ENCODE measurements at places on chromosomes 7 and 10.
A peak's percentile ranks its signal among the peaks of the same experiment; 100 is the strongest.

DNA sequence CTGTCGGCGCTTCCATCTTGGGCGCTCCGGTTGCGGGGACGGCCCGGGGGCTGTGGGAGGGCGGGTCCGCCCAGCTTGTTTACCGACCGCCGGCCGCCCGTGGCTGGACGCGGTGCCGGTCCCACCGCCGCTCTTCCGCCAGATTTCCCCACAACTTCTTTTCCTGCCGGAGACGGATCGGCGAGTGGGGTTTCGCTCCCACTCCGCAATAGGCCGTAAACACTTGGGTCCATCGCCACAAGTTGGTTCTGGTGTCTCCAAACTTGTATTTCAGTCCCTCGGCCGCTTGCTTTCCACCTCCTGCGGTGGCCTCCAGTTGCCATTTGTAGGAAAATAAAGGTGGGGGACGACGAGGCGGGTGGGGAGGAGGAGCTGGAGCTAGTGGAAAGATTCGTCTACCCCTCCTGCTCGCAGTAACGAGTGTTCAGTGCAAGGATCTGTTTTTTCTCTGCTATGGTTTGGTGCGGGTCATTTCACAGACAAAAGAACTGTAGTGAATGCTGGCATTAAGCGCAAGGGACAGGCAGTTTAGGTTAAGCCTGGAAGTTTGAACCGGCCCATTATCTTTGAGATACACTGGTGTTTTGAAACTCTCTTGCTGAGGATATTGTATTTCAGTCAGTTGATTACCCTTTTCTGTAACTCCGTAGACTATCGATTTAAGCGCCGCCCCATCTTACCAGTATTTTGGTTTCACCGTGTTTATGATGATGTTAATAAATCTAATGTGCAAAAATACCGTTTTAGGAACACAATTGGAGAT, 24.3 kb upstream of the ZRANB1 start:
- no peak for DNase-seq

GRCh38 chr7:105866102-105866801, 10.1 kb downstream of the ATXN7L1 start:
- peak; percentile 37 for DNase-seq

- no peak for DNase-seq
Measured at GRCh38 chr10:11179516-11180105, 161.9 kb downstream of the CELF2 start.

DNA sequence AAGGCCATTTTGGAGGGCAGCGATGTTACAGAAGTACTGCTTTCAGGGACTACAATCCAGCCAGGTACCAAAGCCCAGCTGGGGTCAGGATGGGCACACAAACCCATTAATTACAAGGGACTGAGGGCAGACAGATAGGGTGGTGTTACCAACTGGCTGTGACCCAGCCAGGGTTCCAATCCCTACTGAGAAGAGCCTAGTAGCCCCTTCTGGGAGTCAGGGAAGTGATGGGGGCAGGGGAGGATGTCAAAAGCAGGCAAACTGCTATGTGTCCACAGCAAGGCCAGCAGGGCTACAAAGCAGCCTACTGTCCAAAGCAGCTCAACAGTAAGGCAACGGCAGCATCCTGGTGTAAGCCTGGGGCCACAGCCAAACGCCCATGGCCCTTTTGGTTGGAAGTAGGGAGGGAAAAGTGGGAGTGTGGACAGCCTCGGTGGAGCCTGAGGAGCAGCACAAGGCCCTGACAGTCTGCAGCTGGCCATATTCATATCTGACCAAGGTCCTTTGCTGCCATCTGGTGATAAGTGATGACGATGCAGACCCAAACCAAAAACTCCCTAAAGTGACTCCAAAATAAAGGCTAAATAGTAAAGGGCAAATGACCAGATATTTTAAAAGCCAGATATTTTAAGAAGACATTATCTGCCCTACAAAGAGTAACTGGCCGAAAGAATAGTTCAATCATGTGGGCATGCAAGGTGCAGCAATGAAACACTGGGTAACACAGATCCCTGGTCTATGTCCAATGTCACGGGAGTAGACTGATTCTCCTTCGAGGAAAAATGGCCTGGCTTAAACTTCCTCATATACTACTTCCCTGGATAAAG, 56.9 kb downstream of the XPNPEP1 start:
- no peak for DNase-seq

- no peak for DNase-seq
Measured at GRCh38 chr7:80428161-80429054, 83.5 kb downstream of the GNAT3 start.

DNA sequence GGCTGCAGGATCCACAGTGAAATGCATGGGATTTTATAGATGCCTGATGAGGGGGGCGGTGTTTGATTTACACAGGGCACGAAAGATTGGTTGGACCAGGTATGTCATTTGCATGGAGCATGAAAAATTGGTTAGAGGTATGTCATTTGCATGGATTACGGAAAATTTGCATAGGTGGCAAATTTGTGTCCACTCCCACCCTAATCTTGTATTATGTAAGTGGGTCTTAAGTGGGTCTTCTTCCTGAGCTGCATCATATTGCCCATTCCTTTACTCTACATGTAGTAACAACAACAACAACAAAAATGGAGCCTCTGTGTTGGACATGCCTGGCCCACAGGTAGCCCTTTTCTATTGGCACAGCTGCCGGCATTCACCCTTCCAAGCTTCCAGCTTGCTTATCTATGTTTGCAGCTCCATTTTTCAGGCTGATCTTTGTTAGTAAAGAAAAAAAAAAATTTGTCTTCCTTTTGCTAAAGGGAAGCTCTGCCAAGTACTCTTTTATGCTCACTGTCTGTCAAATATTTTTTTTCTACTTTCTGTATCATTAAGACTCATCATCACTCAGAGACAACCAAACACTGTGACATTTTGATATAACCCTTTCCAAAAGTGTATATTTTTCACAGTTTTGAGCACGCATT, 10.3 kb upstream of the ZNF273 start:
- no peak for DNase-seq

DNA sequence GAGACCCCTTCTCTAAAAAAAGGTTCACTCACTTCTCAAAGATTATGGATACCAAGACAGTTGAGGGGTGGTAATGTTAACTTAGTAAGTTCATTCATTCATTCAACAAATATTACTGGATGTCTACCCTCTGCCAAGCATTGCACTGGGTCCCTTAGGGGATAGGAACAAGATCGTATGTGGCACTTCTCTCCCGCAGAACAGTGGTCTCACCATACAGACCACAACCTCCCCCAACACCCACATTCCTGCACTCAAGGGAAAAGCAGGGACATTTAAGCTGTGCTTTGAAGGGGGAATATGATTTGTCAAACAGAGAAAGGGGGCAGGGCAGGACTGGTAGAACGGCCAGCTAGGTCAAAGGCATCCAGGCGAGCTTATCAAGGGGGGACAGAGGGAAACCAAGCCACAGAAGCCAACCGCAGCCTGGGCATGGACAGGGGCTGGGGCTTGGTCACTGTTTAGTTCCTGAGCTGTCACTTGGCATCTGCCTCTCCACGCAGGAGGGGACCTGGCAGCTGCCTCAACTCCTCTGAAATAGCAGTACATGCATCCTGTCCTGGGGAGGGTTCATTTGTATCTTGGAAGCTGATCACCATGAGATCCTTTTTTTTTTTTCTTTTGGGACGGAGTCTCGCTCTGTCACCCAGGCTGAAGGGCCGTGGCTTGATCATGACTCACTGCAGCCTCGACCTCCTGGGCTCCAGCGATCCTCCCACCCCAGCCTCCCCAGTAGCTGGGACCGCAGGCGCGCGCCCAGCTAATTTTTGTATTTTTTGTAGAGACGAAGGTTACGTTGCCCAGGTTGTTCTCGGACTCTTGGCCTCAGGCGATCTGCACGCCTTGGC, 949 bp upstream of the CLIP2 start:
- no peak for DNase-seq

DNA sequence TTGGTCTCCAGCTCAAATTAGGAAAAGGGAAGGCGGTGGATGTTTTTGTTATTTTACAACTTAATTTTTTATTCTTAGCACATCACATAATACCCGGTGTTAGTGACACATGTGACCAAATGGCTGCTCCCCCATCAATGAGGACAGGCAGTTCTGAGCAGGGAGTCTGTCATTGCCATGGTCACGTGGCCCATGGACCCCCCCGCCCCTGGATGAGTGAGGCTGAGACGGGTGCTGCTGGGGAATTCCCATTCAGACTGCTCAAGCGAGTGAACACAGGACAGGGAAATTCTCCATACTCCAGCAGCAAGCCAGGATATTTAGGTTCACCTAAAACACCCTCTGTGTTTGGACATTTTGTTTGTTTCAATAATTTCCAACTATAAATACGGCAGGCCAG, 34.7 kb upstream of the SLC35B4 start:
- no peak for DNase-seq

GRCh38 chr7:83794829-83795228, 145.9 kb upstream of the SEMA3E start:
- DNase-seq, result no peak

- DNase-seq, result no peak
Measured at GRCh38 chr7:54426406-54426805, 115.8 kb upstream of the VSTM2A start.

- DNase-seq, result no peak
Measured at GRCh38 chr10:95841661-95842498, 65.9 kb upstream of the CC2D2B start.

- no peak for DNase-seq
Measured at GRCh38 chr7:81031996-81032395, 113.1 kb upstream of the SEMA3C start.

DNA sequence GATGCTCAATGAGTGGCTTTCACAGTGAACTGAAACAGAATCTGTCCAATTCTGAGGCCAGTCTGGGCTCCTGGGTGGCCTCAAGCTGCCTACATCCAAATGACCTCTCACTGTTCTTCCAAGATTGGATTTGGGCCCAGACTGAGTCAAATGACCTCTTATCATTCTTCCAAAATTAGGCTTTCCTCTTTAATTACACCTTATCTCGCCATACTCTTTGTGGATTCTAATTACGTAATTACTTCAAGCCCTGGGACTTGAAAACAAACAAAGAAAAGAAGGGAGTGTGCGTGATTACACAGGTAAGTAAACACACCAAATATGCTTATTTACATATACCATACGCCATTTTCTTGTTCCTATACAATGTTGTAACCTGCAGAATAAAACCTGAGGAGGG, 18.8 kb downstream of the SORBS1 start:
- no peak for DNase-seq

DNA sequence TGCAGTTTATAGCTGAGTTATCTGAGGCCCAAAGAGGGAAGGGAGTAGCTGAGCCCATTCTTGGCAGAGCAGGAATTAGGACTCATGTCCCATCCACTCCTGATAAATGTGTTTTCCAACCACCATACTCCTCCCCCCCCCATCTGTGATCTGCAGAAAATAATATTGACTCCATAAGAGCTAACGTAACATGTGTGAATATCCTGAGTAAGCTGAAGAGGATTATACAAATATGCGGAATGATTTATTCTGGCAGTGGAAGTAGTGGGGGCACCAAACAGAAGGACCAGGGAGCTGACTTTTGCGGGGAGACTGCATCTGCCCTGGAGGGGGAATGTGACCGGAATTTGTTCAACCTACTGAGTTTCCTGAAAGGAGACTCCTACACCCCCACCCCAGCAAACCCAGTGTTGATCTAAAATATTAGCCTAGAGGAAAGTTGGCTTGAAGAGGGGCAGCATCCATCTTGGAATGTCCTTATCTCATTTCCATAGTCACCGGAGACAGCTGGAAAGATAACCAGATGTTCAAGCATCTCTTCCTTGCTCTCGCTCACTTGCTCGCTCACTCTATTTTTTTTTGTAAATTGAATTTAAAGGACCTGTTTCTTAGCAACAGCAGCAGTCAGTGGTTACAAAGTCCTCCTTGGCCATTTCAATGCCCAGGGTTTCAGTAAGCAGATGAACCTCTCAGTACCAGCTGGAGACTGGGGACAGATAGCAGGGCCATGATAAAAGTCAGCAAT, 114.7 kb downstream of the RPS24 start:
- no peak for DNase-seq

- no peak for DNase-seq
Measured at GRCh38 chr10:107437921-107438320, 273.4 kb upstream of the SORCS1 start.

- DNase-seq, result no peak
Measured at GRCh38 chr10:3954615-3955014, 169.6 kb upstream of the KLF6 start.

DNA sequence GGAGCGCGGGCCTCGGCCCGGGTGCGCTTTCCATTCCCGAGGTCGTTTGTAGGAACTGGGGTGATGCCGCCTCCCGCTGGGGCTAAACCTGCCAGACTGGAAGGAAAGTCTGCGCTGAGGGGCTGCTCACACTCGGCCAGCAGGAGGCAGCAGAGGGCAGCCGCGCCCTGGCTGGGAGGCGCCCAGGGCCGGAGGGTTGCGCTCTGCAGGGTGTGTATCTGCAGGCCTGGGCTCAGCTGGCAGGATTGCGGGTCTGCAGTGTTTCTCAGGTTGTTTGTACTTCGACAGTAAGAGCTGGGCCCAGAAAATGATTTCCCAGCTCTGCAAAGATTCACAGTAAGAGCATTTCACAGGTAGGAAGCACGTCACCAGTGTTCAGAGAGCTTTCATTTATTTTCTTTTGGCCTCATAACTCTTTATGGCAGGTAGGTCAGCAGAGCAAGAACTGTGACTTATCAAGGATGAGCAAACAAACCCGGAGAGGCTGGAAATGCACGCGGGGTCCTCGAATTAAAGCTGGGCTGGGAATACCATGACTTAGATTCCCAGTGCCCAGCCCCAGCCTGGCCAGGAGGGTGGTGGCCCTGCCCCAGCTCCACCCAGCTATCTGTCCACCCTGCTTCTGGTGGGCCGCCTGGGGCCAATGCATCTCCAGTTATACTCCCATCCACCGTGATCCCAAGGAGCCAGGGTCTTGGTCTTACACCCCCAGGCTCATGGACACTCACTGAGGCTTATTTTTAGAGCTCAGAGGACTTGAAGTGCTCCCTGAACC, 15.2 kb upstream of the PPP2R2D start:
- DNase-seq, result no peak

DNA sequence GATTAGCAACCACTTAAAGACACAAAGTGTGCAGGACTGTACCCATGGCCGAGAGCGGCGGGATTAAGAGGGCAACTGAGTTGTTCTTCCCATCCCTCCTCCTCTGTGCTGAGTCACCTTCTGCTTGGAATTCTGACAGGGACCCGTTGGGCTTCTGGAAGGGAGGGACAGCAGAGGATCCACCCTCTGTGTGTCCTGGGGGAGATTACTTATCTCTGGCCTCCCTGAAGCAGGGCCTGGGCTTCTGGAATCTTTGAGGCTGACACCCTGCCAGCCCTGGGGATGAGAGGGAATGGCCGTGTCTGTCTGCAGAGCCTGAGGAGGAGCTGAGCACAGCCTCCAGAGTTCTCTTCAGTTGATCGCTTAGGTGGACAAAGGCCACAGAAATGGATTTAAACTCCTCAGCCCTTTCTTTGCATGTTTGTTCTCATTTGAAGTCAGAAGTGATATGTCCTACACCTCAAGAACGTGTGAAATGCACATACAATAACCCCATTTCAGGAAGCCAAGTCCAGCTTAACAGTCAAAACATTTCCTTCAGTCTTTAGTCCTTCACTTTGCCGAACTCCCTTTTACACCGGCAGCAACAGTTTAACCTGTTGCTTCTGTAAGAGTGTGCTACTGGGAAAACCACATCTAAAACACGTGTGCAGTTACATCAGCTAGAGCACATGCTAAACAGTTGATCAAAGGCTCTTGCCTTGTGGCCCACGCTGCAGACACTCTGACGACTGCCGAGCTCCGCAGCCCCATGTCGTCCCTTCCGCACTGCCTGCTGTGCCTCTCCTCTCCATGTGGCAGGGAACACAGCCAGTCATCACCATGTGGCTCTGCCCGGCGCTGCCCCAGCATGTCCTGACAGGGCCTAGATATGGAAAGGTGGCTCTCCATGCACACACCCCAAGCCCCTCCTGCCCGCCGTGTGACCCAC, 55.7 kb downstream of the IKZF1 start:
- no peak for DNase-seq

- DNase-seq, result no peak
Measured at GRCh38 chr10:78898341-78899097, 170.2 kb upstream of the ZMIZ1 start.

GRCh38 chr7:135330088-135330487, 96.5 kb downstream of the STRA8 start:
- DNase-seq, result no peak
